ENCODE measurements at places on chromosomes 3 and 15. TPM values are rescaled to one million over a fixed set of nuclear protein-coding genes. Genes with fewer than 3 reads are reported as not detected.

The BCHE gene
- 5.8 TPM for total RNA-seq

The LMAN1L gene
- total RNA-seq: not detected

The ECE2 gene
- total RNA-seq: not detected

The DENND6A gene
- 21.1 TPM for total RNA-seq

The NLGN1 gene
- 2.0 TPM for total RNA-seq

The PPP1R2 gene
- total RNA-seq: 34.7 TPM

The CLSTN2 gene
- not detected for total RNA-seq

The BNC1 gene
- 8.7 TPM for total RNA-seq

The IFT57 gene
- total RNA-seq: 49.1 TPM

The SNRK gene
- 22.0 TPM for total RNA-seq

The ASB14 gene
- total RNA-seq: not detected

The EPHA6 gene
- not detected for total RNA-seq

The GP5 gene
- under 0.01 TPM for total RNA-seq

The CALML4 gene
- total RNA-seq: 4.6 TPM

The CDCP1 gene
- total RNA-seq: 7.2 TPM

The CFAP161 gene
- not detected for total RNA-seq

The ZNF501 gene
- total RNA-seq: 3.5 TPM

The DPPA2 gene
- not detected for total RNA-seq

The ANAPC13 gene
- 69.5 TPM for total RNA-seq

The ROBO2 gene
- total RNA-seq: not detected

The MNS1 gene
- 3.2 TPM for total RNA-seq

The CCDC13 gene
- total RNA-seq: 4.8 TPM

The PTH1R gene
- 1.6 TPM for total RNA-seq

The TTLL13 gene
- total RNA-seq: not detected

The CPN2 gene
- not detected for total RNA-seq
